ENCODE measurements at places on chromosomes 5 and 9. TPM values are rescaled to one million over a fixed set of nuclear protein-coding genes. Genes with fewer than 3 reads are reported as not detected.

The GDA gene
- 0.30 TPM for polyA plus RNA-seq

The GARIN3 gene
- not detected for polyA plus RNA-seq

DNA sequence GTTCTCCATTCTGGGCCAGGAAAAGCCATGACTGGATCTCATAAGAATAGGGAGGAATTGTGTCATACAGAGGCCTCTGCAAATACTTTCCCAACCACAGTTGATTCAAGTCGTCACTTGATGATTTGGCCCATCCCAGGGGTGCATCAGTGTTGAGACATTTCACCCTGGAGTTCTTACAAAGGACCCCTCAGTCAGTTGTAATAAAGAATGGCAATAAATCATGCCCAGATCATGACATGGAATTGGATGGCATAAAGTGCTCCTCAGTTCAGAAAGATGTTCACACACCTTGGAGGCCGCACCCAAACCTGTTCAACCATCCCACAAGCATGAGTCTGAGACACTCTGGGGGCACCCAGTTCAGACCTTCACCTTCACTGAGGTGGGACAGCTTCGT, 168.1 kb downstream of the NR3C1 start:
- DNase-seq, result no peak

GRCh38 chr9:90559075-90560073, 83.2 kb downstream of the DIRAS2 start:
- no peak for DNase-seq
